Common myeloid progenitor, CD34-positive (primary cell): ENCODE measurements at places on chromosomes 2 and 18.

- no peak for DNase-seq
Observed at GRCh38 chr2:20957788-20958525, 85.9 kb downstream of the APOB start.

GRCh38 chr2:9744256-9745004 is 98.8 kb upstream of the TAF1B start:
- no peak for DNase-seq

DNA sequence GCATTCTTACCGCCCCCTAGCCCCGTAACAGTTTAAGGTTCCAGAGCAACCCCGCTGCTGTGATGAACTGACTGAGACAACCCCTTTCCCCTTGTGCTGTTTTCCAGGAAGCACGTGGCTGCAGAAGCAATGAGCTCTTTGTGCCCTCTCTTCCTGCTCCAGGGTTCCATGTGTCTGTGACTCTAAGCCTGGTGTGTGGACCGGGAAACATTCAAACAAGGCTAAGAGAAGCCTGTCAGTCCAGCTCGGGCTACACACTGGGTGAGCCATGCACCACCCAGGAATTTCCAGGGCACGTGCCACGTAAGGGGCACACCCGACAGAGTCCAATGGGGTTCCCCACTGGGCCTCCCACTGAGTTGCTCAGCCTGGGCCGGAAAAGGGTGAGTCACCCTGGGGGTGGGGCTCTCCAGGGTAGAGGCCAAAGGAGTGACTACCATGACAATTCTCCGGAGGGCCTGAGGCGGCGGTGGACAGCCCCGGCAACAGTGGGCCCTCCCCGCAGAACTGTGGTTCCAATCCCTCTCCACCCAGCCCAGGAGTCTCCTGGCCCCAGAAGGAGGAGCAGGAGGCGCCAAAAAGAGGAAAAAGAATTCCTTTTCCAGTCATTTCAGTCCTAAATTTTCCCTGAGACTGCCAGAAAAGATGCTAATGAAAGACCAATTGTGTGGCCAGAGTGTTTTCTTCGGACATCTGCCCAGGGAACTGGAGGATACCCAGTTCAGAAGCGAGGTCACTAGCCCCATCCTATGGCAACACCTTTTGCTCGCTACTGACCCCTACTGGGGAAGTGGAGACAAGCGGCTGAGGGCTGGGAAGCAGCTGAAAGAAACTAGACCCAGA is 157.8 kb upstream of the SLC1A4 start:
- peak; percentile 57 for DNase-seq

- no peak for DNase-seq
Observed at GRCh38 chr2:57622009-57622408, 424.6 kb upstream of the VRK2 start.

DNA sequence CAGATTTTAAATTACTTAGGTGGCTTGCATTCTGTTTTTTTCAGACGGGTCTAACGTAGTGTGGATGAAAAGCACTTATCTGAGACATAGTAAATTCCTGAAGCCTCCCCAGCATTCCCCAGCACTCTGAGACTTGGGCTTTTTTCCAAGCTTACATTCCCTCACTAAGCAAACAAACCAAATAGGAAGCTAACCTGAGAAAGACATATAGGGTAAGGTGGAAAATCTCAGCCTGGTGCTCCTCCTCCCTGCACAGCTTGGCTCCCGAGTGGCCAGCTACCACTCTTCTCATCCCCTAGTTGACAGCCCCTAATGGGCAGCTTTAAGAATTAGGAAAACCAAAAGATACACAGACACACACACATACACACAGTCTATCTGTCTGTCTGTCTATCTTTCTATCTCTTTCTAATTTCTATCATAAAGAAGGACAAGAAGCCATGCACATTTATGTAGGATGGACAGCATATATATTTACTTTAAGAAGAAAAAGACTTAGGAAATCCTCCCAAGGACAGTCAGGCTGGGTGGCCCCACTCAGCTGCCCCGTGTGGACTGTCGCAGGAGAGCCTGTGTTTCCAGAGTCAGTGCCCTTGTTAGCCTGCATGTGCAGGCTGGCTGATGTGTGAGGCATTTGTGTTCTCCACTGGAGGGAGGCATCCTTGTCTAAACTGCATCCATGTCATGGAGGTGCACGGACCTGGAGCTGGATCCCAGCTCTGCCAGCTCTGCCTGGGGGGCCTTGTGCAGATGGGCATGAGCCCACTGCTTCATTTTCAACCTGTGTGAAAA is 8.2 kb downstream of the CNNM3 start:
- DNase-seq, result no peak

- DNase-seq, result peak; percentile 70
Observed at GRCh38 chr2:138838851-138839620, 58.8 kb upstream of the NXPH2 start.

DNA sequence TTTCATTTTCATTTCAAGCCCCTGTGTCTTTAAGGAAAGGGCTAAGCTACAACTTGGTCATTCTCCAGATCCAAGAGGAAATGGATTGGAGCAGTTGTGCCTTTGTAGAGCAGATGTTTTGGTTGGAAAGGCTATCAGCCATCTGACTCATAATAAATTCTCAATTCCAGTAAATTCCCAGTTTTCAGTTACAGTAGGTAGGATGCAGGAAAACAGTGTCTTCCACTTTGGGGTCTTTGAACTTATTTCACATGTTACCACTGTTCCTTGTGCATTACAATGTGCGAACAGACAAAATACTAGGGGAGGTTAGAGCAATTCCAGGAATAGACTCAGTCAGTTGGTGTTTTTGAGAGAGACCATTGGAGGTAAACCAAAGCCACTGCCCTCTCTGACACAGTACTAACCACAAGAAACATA is 211.9 kb downstream of the BABAM2 start:
- DNase-seq, result no peak

- no peak for DNase-seq
Observed at GRCh38 chr18:58865033-58865590, 435 bp downstream of the ZNF532 start.

- no peak for DNase-seq
Observed at GRCh38 chr18:34873986-34874580, 164.0 kb downstream of the DTNA start.

DNA sequence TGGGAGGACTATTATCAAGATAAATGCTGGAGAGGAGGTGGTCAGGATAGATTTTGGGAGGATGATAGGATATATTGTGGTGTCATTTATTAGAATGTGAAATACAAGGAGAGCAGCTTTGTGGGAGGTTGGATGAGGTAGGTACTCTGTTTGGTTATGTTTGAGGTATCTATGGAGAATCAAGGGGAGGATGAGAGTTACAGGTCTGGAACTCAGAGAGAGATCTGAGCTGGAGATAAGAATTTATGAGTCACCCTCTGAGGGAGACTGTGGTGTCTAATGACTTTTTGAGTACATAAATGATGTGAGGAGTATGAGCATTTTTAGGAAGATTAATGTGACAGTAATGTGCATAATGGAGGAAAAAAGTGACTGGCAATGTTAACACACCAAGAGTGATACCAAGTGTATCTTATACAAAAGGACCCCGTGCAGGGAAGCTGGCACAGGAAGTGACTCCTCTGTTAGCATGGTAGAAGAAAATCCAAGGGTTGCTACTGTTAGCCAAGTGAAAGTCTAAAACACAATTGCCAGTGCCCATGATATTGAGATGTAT is 48.2 kb downstream of the CRIM1 start:
- peak; percentile 88 for DNase-seq

DNA sequence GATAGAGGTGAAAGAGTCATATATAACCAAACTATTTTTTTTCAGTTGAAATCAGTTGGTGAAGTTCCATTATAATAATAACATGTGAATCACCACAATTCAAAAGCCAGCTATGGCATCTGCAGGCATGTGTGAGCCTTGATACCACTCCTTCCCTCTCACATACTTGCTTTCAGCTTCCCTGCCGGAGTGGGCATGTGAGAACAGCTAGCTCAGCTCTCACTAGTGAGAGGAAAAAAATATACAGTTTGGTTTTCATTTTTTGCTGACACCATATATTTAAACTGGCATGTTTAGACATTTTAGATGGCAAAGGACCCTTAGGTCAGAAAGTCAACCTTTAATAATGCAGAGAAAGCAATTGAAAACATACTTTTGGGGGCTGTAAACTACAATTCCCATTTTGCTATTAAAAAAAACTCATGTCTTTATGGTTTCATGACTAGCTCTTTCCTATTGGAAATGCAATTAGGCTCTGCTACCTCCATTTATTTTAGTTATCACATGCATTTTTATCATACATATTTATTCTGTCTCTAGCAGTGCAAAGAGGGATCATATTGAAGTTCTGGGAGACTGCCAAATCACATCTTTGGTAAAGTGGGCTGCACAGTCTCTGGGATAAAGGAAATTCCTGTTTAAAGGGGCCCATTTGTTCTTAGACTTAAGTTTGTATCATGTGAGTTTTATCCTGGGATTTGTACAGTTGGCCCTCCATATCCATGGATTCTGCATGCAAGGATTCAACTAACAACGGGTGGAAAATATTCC is 33.2 kb upstream of the SLC40A1 start:
- DNase-seq, result peak; percentile 88

DNA sequence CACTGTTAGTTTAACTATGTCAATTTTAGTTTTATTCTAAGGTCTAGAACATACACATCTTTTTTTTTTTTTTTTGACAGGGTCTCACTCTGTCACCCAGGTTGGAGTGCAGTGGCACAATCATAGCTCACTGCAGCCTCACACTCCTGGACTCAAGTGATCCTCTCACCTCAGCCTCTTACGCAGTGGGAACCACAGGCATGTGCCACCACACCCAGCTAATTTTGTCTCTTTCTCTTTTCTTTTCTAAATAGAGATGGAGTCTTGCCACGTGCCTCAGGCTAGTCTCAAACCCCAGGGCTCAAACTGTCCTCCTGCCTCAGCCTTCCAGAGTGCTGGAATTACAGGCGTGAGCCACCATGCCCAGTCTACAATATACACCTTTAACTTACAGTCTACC is 69.5 kb upstream of the CHRNA1 start:
- DNase-seq, result no peak

DNA sequence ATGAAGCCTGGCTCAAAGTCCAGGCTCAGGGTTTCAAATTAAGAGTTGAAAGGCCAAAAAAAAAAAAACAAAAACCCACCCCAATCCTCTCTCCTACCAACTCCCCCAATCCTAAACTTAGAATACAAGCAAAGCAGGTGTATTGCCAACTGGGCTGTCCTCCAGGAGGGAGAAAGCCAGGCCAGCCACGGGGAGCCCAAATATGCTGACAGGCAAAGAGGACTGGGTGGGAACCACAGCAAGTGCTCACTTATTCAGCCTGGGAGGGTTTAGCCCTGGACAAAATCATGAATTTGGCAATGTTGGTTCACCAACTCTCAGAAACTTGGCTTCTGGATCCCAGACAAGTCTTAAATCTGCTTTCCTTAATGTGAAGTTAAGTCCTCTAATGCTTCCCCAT is 36.5 kb downstream of the GKN2 start:
- no peak for DNase-seq

- DNase-seq, result no peak
Observed at GRCh38 chr2:160315337-160315736, 115.3 kb upstream of the ITGB6 start.

- peak; percentile 79 for DNase-seq
Observed at GRCh38 chr18:62187543-62188510, 772 bp downstream of the RELCH start.

DNA sequence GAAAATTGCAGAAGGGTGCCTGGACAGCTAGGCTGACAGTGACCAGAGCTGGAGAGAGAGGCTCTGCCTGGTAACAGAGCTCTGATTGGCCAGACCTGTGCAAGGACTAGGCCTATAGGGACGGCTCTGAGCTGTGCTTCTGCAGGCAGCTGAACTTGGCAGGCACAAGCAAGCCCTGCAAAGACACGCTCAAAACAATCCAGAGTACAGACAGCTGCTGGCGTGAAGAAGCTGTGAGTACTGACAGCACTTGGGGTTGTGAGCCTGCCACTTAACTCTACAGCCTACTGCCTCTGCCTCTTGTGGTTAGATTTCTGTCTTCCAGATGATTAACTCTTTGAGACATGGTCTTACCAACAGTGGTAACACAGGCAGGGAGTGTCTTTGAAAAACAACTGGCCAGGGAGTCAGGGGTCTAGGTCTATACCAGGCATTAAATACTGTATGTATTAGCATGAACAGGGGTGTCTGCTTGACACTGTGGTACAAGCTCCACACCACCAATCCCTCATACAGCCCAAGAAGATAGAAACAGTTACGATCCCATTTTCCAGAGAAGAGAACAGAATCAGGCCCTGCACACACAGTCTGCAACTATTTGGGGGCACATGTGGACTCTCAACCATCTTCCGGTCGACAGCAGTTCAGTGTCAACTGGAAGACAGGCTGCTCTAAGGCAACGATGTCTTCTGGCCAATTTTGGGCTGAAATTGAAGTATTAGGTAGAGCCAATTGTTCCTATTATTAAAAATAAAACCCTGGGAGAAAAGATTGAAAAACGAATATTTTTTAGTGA is 568.4 kb downstream of the TNS1 start:
- DNase-seq, result peak; percentile 38

- no peak for DNase-seq
Observed at GRCh38 chr2:178674122-178674521, 133.1 kb downstream of the TTN start.

GRCh38 chr2:70574618-70575017 is 21.0 kb upstream of the TGFA start:
- peak; percentile 14 for DNase-seq

GRCh38 chr2:237227592-237228280 is 142.0 kb downstream of the COPS8 start:
- DNase-seq, result peak; percentile 10

DNA sequence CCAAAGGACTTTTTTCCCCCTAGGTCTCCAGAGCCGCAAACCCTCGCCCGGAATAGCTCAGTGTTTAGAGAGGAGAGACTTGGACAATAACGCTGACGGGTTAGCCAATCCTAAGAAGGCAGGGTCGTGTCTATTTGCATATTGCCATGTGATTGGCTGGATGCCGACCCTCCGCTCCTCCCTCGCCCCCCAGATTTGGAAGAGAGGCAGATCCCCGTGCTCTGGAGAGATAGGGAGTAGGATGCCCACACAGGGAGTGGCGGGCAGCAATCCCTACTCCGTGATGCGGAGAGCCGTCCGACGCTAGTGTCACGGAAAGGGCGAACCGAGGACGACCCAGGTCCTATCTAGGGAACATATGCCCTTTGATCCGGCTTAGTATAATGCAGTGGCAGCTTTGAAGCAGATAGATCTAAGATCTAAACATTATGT is 1.4 kb downstream of the WNT6 start:
- DNase-seq, result peak; percentile 72

DNA sequence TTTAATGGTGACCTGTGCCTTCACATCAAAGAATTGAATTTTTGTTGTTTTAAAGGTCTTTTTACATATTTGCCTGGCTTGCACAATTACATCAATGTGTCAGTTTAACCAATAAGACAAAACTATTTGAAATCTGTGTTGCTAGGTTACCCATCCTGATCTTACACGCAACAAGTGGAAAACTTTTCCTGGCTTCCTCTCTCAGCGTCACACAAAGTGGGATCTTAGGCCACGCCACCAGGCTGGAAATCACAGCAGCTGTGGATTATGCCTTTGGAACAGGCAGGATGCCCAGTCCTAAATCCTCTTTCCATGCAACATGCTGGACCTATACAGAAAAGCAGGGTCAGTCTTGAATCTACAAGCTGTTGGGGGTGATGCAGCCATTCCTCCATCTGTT is 298.2 kb upstream of the HNRNPA3 start:
- no peak for DNase-seq

GRCh38 chr18:73246763-73247162 is 379.0 kb upstream of the NETO1 start:
- no peak for DNase-seq

- DNase-seq, result no peak
Observed at GRCh38 chr2:103010306-103010705, 248.5 kb downstream of the TMEM182 start.
